ENCODE measurements at places on chromosomes 5 and 9.
A peak's percentile ranks its signal among the peaks of the same experiment; 100 is the strongest.

GRCh38 chr5:37495210-37495609, 116.1 kb downstream of the WDR70 start:
- DNase-seq, result no peak

DNA sequence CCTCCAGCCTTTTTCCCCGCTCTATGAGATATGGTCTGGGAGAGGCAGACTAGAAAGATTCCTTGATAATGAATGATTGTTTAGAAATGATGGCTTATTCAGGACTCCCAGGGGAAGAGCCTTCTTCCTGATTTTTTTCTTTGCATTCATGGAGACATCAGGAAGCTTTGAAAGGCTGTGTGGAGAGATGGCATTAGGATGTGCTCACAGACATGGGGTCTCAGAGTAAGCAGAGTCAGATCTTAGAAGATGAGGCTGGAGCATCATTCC, 37.1 kb downstream of the PPARGC1B start:
- DNase-seq, result no peak

DNA sequence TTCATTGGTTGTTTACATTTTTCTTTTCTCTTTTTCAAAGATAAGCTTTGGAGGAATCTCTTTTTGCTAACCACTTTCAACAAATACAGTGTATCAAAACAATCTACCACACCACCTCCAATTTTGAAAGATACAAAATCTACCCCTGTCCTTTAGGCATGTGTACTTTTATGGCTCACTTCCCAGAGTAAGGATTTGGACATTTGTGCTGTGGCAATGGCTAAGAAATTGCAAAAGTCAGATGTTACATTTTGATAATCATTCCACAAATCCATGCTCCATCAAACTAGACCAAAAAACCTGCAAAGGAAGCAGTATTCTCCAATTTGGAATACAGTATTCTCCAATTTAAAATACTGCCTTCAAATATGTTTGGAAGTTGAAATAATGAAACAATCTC, 204.9 kb downstream of the MCTP1 start:
- no peak for DNase-seq

DNA sequence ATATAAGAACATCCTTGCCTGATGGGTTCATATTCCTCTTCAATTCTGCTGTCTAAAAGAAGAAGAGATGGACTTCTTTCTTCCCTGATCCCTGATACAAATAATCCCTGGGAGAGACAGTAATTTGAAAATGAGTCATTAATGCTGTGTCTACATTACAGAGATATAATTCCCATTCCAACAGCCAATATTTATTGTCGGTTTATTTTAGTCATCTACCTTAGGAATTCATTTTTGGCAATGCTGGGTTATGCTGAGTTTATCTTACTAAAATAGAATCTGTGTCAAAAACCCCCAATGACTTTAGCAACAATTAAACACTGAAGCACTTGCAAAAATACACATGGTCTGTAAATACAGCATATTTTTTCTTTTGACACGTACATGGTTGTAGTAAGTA, 23.9 kb downstream of the ZNF474 start:
- no peak for DNase-seq

GRCh38 chr5:142427529-142427928, 102.7 kb upstream of the SPRY4 start:
- no peak for DNase-seq

DNA sequence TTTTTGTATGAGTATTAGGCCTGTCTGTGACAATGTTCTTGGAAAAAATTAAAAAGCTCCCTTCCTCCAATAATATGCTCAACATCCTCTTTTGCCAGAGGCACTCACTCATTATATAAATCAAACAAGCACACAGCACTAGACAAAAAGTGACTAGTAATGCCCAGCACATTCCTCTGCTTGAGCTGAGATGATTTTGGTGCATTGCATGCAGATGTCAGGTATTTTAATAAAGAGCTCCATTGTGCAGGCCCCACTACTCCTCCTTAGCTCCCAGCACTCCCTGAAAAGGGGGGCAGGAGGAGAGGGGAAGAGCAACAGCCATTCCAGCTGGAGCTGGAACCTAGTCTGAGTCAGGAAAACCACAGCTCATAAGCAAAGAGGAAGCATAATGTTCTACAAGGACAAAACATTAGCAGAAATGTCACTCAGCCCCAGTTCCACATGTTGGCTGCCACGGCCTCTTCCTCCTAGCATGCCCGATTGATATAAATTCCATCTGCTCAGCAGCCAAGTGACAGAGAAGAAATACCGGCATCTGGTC, 348.5 kb downstream of the BNC2 start:
- peak; percentile 51 for DNase-seq
